ENCODE measurements at places on chromosomes 1 and 21.
A peak's percentile ranks its signal among the peaks of the same experiment; 100 is the strongest.

DNA sequence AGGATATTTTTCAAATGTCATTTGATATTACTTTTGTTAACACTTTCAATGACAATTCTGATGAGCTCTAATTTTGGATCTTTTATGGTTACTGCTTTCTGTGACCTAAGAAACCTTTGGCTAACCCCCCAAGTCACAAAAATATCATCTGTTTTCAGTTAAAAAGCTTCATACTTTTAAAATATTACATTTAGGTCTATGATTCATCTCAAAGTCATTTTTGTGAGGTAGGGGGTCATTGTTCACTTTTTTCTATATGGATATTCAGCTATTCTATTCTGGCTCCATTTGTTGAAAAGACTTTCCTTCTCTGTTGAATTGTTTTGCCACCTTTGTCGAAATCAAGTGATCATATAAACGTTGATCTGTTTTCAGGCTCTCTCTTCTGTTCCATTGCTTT, 44.8 kb downstream of the UCHL5 start:
- peak; percentile 63 for DNase-seq

DNA sequence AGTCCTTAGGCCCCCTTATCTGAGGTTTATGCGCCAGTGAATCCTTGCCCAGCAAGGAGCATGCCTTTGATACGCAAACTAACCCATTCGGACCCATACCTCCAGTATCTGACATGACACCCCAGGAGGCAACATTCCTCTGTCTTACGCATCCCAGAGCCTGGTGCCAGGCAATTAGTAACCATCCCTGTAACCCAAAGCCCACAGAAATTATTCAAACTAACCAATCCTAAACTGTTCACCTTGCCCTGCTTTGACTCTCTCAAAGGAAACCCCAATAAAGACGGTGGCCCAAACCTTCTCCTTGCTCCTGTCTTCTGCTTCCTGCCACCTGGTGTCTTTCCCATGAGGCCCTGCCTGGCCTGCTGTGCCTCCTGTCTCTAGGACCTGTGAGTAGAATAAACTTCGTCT, 36.4 kb downstream of the ZNF496 start:
- DNase-seq, result no peak

GRCh38 chr1:11877074-11877473, 18.3 kb upstream of the NPPB start:
- no peak for DNase-seq

DNA sequence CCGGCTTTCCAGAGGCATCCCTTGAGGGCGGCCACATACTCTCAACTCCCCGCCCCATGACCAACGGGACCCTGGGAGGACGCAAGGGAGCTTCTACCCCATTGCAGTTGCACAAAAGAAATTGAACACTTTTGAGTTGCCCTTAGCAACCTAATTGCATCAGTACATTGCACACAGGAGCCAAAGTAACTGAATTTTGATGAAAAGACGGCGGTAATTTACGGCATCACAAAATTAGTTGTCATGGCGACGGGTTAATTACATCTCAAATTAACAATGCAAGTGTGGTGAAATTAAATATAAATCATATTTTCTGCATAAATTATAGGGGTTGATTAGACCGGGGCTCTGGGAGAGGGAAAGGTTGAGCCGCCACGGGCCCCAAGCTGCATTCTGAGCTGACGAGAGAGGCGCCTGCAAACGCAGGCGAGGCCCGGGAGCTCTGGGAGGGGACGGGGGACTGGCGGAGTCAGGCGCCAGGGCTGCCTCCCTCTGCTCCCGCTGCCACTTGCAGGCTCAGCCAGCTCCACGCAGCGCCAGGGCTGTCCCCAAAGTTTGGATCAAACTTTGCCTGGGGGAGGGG, 61.4 kb downstream of the CASZ1 start:
- no peak for DNase-seq

DNA sequence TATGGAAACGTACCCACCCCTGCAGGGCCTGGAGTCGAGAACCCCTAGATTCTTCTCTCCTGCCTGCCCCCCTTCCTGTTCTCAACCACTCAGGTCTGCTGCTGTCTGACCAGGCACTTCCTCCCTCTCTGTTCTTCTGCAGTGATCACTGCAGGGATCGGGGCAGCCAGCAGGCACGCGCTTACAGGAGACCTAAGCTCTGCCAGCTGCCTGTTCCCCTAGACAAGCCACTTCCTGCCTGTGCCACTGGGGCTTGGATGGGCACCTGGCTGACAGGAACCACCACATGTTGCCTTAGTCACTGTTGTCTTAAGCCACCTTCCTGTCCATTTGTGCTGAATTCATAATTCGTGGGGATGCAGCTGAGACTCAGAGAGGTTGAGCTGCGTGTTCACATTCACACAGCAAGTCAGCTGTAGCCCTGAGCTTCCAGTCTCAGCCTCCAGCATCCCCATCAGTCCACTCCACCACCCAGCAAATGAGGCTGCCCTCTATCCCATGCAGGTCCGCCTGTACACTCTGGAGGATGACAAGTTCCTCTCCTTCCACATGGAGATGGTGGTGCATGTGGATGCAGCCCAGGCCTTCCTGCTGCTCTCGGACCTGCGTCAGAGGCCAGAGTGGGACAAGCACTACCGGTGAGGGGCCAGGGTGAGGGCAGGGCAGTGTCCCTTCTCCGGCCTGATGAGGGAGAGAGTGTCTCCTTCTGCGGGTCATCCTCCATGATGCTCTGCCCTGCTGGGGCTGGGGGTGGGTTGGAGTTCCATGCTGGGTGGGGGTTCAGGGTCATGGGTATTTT, 18.6 kb downstream of the FAM151A start:
- no peak for DNase-seq

GRCh38 chr1:185585770-185586169, 148.4 kb upstream of the HMCN1 start:
- no peak for DNase-seq

- no peak for DNase-seq
Measured at GRCh38 chr1:165697491-165697880, 876 bp downstream of the ALDH9A1 start.

DNA sequence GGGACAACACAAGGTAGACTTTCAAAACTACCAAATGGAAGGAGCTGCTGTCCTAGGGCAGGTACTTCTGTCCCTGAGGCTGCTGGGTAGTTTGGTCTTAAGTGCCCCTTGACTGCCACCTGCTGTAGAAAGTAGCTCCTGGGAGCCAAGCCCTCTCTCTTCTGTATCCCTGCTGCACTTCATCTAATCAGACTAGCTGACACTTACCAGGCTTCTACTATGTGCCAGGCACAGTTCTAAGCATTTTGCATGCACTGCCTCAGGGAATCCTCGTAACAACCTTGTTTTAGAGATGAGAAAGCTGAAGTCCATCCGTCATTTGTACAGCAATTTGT, 15.9 kb upstream of the SRSF4 start:
- peak; percentile 31 for DNase-seq

DNA sequence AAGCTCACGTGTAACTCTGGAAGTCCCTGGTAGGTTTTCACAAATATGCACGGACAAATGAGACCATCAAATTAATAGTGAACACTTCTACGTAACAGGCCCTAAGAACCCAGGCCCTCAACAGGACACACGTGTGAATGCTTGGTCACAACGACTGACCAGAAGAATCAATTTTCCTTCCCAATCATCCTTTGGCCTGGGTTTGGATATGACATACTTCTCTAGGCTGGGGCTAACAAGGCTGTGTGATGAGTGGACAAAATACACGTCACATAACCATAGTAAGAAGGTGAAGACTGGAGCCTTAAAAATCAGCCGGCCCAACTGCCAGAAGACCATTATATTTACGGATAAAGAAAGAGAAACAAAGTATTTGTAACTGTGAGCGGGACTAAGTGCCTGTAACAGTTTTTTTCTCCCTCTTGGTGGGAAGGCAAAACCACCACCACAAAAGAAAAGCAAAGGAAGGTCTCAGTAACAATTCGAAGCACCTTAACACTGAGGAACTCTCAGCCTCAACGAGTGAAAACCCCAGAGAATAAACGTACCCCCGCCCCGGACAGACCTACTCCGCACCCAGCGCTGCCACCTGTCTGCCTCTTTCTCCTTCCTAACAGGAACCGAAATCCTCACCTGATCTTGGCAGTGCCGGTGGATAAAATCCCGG, 450 bp downstream of the SDE2 start:
- peak; percentile 15 for DNase-seq

DNA sequence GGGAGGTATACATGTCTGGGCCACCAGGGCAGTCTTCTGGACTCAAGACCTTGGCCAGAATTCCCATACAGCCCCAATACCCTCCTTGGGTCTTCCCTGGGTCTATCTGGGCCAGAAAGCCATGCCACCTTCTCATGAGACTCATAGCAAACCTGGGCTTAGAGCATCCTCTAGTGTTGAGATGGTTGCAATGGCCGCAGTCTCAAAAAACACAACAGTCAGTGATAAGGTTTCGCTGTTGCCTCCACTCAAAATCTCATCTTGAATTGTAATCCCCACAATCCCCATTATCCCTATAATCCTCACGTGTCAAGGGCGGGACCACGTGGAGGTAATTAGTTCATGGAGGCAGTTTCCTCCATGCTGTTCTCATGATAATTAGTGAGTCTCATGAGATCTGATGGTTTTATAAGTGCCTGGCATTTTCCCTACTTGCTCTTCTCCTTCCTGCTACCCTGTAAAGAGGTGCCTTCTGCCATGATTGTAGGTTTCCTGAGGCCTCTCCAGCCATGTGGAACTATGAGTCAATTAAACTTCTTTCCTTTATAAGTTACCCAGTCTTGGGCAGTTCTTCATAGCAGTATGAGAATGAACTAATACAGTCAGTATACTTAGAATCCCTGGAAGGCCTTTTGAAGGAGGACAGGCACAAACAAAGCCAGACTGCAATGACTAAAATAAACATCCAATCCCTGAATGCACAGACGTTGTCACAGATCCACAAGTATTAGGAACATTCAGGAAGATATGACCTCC, 77.0 kb downstream of the CTH start:
- peak; percentile 24 for DNase-seq

DNA sequence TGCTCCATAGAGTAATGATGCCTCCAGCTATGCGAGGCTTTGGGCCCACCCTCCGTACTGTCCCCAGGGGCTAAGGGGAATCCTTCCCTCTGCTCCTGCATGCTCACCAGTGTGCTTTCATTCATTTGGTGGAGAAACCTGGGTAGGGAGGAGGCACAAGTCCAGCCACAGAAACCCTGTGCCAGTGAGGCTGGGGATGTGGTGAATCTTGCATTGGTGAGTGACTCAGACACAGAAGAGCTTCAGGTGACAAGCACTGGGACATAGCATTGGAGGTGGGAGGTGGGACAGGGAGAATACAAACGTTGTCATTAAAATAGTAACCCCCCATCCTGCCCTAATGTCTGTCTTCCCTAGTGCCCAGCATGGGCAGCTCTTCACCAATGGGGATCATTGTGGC, 5.2 kb downstream of the FCGR2A start:
- DNase-seq, result no peak

DNA sequence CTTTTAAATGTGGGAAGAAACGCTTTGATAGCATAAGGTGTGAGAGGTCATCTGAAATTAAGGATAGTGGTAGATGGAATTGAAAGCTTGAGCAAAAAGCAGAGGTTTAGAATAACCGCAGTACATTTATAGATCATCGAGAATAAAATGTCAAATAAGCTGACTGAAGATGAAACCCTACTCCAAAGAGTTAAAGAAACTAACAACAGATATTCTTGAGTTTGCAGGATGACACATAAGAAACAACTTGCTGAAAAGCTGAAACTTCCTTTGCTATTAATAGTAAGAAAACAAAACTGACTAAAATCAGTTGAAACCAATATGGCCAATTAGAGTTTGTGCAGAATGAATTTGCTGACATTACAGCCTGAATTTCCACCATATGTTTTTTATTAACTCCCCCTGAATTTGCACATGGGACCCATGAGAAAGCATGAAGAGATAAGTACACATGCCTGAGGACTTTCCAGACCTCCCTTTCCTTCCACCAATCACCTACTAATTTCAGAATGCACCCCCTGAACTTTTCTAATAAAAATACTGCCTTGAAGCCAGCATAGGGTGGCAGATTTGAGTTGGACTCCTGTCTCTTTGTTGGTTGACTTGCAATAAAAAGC, 1.7 kb upstream of the C1orf185 start:
- no peak for DNase-seq

GRCh38 chr21:34335316-34335715, 28.5 kb upstream of the KCNE2 start:
- DNase-seq, result peak; percentile 70

DNA sequence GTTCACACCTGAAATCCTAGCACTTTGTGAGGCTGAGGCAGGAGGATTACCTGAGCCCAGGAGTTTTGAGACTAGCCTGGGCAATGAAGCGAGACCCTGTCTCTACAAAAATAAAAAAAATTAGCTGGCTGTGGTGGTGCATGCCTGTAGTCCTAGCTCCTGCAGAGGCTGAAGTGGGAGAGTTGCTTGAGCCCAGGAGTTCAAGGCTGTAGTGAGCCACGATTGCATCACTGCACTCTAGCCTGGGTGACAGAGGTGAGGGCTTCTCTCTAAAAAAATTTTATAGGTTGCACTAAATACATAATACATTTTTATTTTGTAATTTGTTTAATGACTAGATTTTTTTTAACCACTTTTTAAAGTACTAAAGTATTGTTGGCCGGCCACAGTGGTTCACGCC, 6.1 kb downstream of the PARK7 start:
- no peak for DNase-seq

GRCh38 chr1:111776391-111776790, 20.7 kb downstream of the DDX20 start:
- DNase-seq, result peak; percentile 83

- DNase-seq, result peak; percentile 12
Measured at GRCh38 chr1:21468599-21468998, 28.7 kb downstream of the NBPF3 start.

- DNase-seq, result no peak
Measured at GRCh38 chr21:25997788-25998611, 172.6 kb downstream of the APP start.

- DNase-seq, result no peak
Measured at GRCh38 chr1:1246577-1247340, at the start of gene C1QTNF12. Gene C1QTNF12, minus strand, starts transcription at chr1:1246722. Its CDS starts 32 bp downstream, at chr1:1246690.

DNA sequence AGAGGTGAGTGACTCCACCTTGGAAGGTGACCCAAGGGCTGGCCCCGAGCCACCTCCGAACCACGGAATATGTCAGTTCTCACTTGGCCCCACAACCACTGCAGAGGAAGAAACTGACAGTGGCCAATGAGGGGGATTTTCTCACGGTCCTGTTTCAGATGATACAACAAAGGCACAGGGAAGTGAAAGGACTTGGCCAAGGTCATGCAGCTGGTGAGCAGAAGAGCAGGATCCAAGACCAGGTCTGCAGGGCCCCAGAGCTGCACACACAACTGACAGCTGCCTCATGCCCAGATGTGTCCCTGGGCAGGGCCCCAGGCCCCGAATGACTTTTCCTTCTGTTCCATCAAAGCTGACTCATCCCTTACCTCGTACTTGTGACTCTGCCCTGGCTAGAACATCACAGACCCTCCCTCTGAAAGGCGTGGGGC, 25.8 kb upstream of the EVA1B start:
- peak; percentile 32 for DNase-seq

GRCh38 chr1:238674316-238674715, 712.1 kb upstream of the CHRM3 start:
- no peak for DNase-seq

GRCh38 chr1:176880955-176881595, 283.4 kb downstream of the ASTN1 start:
- DNase-seq, result peak; percentile 69

Data from fibroblast of skin of right quadriceps (primary cell).